ENCODE measurements at places on chromosomes 7 and 10. TPM values are rescaled to one million over a fixed set of nuclear protein-coding genes. Genes with fewer than 3 reads are reported as not detected.

- DNase-seq, result no peak
These were observed 122.8 kb upstream of the PDLIM1 start for GRCh38 chr10:95413588-95413987.

- no peak for DNase-seq
These were observed 183.7 kb downstream of the SORCS1 start for GRCh38 chr10:106980495-106981451.

DNA sequence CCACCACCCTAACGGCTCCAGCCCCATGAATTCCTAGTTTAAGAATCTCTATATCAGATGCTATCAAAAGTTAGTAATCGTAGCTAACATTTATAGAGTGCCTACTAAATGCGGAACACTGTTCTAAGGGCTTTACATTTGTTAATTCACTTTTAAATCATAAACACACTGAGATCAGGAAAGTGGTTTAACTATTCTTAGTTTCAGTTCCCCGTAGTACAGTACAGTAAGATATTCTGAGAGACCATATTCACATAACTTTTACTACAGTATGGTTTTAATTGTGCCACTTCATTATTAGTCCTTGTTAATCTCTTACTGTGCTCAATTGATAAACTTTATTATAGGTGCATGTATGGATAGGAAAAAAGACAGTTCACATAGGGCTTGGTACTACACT lies 22.5 kb downstream of the SYPL1 start:
- no peak for DNase-seq

DNA sequence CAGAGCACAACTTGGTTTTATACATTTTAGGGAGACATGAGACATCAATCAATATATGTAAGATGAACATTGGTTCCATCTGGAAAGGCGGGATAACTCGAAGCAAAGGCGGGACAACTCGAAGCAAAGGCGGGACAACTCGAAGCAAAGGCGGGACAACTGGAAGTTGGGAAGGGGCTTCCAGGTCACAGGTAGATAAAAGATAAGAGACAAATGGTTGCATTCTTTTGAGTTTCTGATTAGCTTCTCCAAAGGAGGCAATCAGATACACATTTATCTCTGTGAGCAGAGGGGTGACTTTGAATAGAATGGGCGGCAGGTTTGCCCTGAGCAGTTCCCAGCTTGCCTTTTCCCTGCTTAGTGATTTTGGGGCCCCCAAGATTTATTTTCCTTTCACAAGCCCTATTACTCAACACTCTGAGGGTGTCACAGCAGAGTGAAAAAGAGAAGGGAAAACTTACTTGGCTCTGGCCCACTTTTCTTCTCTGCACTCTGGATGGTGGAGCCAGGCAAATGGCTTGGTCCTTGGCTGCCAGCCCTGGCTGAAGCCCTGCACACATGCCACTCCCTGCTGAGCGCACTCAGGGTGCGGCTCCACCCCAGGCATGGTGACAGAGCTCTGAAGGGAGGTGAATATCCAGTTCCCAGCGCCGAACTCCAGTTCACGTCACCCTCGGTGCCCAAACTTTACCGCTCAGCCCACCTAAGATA lies 46.7 kb downstream of the PARD3 start:
- DNase-seq, result no peak

DNA sequence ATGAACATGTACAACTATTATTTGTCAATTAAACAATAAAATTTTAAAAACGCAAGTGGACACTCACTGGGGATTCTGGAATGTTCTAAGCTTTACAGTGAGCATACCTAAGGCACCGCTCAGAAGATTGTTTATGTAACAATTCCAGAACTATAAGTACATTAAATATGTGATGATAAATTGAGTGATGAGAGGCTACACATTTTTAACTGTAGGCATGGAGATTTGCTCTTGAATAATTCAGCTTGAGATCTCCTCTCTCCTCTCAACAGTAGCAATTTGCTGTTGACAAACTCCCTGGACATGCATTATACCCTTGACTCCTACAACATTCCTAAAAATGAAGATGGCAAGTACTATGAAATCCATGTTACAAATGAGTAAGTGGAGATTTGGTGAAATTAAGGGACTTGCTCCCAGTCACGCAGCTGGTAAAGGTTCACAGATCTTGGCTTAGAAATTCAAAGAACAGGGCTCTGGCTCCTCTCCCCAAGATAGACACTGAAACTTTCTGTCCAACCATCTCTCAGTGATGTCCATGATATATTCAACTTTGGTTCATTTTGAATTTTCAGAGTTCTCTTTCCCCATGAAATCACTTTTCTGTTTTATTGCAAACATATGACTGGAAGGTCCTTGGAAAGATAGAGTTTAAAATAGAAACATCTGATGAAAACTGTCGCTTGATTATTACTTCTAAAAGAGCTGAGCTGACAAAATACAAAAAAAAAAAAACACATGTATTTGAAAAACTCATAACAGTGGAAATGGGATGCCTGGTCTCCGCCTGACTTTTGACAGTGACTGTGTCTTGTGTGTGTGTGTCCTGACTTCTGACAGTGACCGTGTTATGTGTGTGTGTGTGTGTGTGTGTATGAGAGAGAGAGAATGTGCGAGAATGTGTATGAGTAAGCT lies 488.3 kb downstream of the TNS3 start:
- DNase-seq, result no peak

GRCh38 chr10:122962405-122962804 lies 8.4 kb upstream of the C10orf88 start:
- no peak for DNase-seq

DNA sequence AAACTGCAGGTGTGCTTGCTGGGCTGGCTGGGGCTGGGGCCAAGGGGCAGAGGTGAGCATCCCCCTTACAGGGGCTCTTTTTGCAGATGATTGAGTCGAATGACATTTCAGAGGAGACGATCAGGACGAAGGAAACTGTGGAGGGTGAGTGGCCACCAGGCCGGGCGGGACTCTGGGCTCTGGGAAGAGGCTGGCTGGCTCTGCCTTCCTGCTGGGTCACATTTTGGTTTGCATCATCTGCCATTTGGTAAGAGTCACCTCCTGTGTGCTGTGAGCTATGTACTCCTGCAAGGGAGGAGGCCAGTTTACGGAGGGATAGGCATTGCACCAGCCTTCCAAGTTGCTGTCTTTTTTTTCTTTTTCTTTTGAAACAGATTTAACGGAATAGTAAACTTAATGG lies 73.0 kb upstream of the GTF2IRD1 start:
- DNase-seq, result no peak

DNA sequence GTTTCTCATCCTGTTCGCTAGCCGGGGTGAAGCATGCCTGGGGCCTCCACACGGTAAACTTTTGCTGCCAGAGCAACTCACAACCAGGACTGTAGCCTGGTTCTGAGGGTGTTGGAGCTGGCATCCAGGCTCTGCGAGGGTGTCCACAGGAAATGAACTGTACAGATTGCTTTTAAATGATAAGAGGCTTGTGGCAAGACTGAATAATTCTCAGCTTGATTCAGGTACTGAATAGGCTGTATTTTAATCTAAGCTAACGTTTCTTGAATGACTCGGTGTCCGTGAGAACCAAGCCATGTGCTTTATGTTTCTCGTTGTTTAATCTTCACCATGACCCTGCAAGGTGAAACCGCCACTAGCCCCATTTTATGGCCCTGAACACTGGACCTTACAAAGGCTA lies 49.3 kb downstream of the EEPD1 start:
- no peak for DNase-seq

GRCh38 chr7:29077854-29078253 lies 68.5 kb downstream of the CPVL start:
- DNase-seq, result no peak

DNA sequence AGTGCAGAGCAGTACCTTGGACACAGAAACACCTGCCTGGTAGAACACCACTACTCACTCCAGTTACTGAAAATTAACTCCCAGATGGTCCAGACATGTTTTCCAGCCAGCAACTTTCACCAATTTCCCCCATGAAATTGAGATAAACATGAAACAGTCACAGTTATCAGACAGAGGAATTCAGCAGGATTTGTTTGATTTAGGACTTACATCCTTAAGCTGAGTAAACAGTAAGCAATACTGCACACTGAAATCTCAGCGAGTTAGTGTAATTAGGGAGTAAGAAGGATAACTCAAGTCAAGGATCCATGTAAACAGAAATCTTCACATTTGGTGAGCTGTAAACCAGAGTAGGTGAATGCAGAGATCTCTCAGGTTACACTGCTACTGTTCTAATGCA lies 353.5 kb downstream of the ELMO1 start:
- DNase-seq, result peak; percentile 36

PLEKHS1 gene
- total RNA-seq, result not detected

CCM2 gene
- total RNA-seq, result 28.2 TPM

APBB1IP gene
- total RNA-seq, result 0.16 TPM
